ENCODE measurements at places on chromosomes 6 and 20.

- H3K27me3 ChIP-seq, result no peaks in the 10 kb centered on the region
- no peaks in the 10 kb centered on the region for H3K36me3 ChIP-seq
- no peak overlapping the region for H3K27ac ChIP-seq
- H3K4me3 ChIP-seq, result no peak overlapping the region
- no peaks in the 10 kb centered on the region for H3K4me1 ChIP-seq
These were observed 78.0 kb downstream of the PDE10A start for GRCh38 chr6:165585060-165585459.

DNA sequence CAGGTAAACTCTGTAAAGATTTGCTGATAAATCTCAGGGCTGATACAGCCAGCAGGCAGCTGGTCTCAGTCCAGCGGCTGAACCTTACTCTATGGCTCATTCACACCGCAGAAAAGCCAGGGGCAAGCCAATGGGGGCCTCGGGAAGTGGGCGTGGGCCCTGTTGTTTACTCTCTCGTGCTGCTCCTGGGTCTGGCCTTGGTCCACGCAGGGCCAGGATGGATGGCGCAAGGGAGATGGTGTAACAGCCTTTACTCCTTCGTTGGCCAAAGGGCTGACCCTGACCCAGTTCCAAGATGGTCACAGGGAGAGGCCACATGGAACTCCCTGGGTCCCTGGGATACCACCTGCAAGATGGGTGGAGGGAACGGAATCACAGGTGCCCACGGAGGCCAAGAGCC is 16.2 kb downstream of the KCNK17 start:
- DNase-seq, result no peak
- H3K36me3 ChIP-seq, result no peaks in the 10 kb centered on the region
- no peak overlapping the region for H3K27ac ChIP-seq
- no peaks in the 10 kb centered on the region for H3K27me3 ChIP-seq

GRCh38 chr6:47844881-47845280 is 63.0 kb downstream of the OPN5 start:
- no peaks in the 10 kb centered on the region for H3K4me1 ChIP-seq
- no peak overlapping the region for H3K4me3 ChIP-seq
- DNase-seq, result no peak
- H3K36me3 ChIP-seq, result no peaks in the 10 kb centered on the region

DNA sequence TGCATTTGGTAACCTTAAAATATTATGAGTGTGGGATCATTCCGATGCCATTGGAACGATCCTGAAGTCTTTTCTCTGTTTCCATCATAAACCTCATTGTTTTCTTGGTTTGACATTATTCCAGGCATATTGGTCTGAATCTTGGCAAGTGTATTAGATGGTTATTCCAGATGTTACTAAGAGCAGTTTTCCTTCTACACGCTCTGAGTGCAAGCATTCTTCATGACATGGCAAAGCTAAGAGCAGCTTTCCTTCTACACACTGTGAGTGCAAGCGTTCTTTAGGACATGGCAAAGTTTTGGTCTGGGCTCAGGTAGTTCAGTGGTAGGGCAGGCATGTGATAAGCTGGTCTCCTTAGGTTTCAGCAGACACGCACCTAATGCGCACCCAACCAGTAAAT is 53.0 kb downstream of the SMOC2 start:
- no peak overlapping the region for H3K4me3 ChIP-seq
- H3K27ac ChIP-seq, result no peak overlapping the region
- H3K27me3 ChIP-seq, result no peaks in the 10 kb centered on the region
- H3K36me3 ChIP-seq, result no peaks in the 10 kb centered on the region
- no peaks in the 10 kb centered on the region for H3K4me1 ChIP-seq

DNA sequence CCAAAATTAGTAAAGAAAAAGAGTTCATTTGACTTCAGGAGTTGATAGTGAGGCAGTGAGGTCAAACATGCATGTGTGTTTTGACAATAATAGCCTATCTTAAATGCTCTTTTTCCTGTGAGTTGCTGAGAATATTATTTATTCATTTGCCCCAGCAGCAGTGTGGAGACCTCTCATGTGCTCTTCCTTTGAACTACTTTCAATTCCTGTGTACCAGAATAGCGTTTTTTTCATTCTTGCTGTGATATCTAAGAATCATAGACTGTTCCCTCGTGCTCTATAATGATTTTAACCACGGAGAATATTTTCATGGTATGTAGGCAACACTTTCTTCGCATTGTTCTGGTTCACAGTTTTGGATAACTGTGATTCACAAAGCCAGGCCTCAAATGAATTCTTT is 5.2 kb downstream of the CDYL start:
- no peak overlapping the region for H3K4me3 ChIP-seq
- H3K27me3 ChIP-seq, result no peaks in the 10 kb centered on the region
- no peak for DNase-seq
- H3K36me3 ChIP-seq, result no peaks in the 10 kb centered on the region
- no peaks in the 10 kb centered on the region for H3K4me1 ChIP-seq
